ENCODE measurements at places on chromosomes 1 and 21.
A peak's percentile ranks its signal among the peaks of the same experiment; 100 is the strongest.

- no peak for DNase-seq
Observed at GRCh38 chr1:103788377-103788776, 38.7 kb downstream of the AMY1C start.

DNA sequence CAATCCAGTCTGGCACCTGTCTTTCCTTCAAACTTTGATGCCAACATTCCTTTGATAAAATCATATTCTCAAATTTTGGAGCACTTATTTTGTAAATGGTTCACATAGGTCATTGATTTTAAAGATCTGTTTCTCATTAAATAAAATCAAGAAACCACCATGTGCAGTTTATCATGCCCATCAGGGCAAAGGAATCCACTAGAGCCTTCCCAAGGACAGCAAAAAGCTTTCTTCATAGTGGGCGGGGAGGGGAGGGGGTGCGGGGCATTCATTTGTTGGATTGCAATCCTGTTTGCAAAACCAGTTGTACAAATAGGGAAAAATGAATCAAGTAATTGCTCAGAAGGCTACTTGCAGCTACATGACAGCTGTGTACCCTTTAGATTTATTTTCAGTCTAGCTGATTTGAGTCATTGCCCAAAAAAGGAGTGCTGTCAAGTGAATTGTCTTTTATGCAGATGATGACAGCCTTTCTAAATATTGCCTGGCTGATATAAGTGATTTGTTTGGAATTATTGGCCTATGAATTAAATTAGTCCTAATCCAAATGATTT, 23.0 kb downstream of the LRRC8B start:
- no peak for DNase-seq

- no peak for DNase-seq
Observed at GRCh38 chr1:229643996-229644745, 18.1 kb downstream of the URB2 start.

DNA sequence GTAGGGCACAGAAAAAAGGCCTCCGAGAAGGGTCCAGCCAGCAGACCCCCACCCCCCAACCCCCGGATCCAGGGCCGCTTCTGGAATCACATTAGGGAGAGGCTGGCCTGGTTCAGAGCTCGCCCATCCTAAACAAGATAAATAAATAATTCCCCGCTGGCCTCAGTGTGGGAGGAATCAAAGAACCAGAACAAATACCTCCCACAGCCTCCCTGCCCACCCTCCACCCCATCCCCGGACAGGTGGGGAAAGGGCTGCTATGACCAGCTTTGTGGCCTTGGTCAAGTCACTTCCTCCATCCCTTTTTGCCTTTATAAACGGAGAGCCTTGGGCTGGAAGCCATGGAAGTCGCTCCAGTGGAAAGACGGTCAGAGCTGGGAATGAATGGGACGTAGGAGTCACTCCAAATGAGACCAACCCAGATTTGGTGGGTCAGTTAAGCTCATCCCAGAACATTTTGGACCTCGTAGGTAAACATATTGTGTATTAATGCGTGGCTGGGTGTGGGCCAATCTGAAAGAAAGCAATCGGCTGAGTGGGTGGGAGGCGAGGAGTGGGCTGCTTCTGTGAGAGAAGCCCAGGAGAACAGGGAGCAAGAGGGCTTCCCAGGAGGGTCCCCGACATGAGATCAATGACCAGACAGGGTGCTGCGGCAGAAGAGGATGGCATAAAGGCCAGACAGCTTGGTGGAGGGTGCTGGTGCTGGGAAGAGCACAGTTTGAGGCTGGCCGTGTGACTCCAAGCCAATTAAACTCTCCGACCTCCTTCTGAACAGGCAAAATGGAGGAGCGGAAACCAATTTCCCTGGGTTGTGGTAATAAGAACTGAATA, 63.3 kb downstream of the MEF2D start:
- no peak for DNase-seq

- peak; percentile 69 for DNase-seq
Observed at GRCh38 chr1:172638885-172639831, 19.7 kb upstream of the FASLG start.

GRCh38 chr21:33266789-33267135, 595 bp downstream of the IL10RB start:
- peak; percentile 47 for DNase-seq

DNA sequence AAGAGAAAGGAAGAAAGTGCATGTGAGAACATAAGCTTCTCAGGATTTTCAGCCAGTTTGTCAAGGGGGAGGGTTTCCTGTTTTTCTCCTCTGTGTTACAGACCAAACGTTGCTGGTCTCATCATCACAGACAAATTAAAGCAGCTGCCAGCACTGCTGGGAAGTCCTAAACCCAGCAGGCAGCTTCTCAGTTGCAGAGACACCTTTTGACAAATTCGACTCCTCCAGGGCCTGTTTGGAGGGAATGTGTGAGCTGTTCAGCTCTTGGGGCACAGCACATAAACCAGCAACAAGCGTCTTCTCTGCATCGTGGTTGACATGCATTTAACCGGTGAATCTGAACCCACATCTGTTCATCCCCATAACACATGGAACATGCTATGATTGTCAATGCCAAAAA, 454.6 kb upstream of the RUNX1 start:
- DNase-seq, result no peak

DNA sequence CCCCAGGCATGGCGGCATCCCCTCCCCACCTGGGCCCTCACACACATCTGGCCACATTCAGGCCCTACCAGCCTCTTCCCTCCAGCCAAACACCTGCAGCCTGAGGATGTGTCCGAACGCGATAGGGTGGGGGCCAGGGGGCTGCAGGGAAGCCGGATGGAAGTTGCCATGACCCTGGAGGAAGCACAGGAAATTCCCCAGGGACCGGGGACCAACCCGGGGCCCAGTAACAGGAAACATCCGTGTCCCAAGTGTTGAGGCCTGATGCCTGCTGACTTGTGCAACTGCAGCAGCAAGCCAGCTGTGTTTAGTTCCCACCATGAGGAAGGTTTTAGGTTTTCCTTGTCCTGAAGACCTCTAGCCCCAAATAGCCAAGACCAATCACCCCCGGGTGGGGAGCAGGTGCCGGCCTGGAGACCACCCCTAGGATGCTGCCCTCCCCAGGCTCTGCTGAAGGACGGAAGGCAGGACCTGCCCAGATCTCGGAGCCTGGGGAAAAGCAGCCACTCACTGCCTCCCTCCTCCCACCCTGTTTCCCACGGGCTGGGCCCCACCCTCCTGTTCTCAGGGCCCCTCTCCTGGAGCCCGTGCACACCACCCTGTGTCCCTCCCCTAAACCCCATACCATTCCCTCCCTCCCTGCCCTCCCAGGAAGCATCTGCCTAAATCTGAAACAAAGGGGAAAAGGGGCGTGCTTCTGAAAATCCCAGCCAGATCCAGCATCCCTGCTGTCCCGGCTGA, 29.8 kb downstream of the MEGF6 start:
- DNase-seq, result no peak

- no peak for DNase-seq
Observed at GRCh38 chr1:93340090-93340489, 5.6 kb upstream of the DR1 start.

DNA sequence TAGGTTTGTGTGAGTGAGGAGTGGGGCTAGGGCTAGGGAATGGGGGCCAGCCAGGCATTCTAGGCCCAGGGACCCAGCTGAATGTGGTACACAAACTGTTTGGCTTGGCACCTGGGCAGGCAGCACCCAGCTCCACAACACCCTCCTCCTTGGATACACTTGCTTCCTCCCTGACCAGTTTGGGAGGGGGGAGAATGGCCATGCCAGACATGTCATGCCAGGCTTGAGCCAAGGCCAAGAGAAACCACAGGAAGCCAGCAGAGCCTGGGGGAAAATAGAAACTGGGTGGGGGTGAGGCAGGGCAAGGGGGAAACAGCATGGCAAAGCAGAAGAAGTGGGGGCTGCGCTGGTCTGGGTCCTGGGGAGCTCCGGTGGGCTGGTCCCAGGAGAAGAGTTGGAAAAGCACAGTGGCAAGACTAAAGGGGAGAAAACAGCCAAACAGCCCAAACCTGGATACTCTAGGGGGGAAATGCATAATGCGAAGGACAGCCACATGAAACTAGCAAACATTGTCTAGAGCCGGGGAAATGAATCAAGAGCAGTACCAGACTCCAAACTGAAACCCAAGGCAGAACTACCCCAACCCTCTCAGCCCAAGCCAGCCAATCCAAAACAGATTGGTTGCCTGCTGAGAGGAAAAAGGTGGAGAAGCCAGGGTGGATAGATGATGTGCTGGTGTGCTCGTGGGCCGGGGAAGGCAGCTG, 47.9 kb downstream of the LGR6 start:
- DNase-seq, result no peak

DNA sequence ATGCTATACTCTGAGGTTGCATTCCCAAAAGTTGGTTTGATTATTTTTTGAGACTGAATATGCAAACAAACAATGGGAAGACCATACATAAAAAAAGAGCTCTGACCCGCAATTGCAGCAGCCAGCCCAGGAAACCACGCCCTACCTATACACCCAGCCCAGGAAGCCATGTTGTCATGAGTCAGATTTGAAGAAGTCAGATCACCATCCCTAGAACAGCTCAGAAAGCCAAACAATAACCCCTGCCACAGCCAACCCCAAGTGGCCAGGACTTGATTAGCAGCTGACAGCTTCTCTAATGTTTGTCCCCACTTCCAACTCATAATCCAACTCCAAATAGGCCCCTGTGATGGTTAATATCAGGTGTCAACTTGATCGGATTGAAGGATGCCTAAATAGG, 621.9 kb downstream of the NPHP4 start:
- peak; percentile 29 for DNase-seq

DNA sequence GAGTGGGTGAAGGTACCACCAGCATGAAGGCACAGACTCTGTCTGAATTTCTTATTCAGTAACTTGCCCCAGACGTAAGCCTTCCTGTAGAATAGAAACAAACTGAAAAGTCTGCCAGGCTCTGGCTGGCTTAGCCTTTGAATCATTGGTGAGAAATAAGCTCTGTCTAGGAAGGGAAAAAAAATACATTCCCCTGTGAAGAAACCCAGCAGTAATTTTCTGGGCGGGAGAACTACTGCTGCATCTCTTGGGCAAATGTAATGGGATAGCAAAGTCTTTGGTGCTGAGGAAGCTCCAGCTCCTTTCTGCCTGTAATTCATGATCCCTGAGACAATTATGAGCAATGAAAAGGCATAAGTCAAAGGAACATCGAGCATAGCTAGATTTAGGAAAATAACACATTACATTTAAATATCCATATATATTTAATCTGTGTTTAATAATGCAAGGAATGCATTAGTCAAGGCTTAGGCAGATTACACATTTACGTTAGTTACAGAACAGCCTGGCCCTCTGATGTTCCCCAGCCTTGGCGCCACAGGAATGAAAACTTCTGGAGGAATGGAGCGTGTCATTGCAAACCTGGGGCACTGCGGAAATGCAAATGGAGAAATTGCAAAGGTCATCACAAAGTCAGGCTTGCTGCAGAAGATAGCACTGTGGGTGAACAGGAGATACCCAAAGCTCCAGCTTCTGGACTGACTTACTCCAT, 216.3 kb upstream of the CAMK1G start:
- no peak for DNase-seq

- DNase-seq, result no peak
Observed at GRCh38 chr1:176847052-176847451, 317.5 kb downstream of the ASTN1 start.

DNA sequence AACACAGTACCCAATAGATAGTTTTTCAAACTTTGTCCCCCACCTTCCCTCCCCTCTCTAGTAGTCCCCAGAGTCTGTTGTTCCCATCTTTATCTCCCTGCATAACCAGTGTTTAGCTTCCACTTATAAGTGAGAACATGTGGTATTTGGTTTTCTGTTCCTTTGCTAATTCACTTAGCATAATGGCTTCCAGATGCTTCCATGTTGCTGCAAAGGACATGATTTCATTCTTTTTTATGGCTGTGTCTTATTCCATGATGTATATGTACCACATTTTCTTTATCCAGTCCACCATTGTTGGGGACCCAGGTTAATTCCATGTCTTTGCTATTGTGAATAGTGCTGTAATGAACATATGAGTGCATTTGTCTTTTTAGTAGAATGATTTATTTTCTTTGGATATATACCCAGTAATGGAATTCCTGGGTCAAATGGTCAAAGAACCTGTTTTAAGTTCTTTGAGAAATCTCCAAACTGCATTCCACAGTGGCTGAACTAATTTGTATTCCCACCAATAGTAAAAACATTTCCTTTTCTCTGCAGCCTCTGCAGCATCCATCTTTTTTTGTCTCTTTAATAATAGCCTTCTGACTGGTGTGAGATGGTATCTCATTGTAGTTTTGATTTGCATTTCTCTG, 126.0 kb downstream of the AK5 start:
- no peak for DNase-seq

DNA sequence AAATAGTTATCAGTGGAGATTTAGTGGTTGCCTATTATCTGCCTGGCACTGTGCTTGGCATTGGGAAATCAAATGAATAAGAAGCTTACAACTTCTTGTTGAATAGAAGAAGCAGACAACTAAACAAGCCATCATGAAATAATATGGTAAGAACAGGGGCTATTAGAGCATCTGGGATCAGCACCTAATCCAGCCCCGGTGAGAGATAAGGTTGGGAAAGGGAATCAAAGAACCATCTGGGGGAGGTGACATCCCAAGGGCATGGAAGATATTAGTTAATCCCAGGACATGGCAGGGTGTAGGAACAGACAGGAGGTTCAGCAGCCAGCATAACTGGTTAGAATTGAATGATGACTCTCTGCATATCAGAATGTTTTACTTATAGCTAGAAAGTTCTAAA, 36.3 kb upstream of the SUCO start:
- no peak for DNase-seq

All from CD4-positive, alpha-beta T cell treated with Interleukin-17A for 1 hour (primary cell).